ENCODE measurements at places on chromosomes 6 and 20.

DNA sequence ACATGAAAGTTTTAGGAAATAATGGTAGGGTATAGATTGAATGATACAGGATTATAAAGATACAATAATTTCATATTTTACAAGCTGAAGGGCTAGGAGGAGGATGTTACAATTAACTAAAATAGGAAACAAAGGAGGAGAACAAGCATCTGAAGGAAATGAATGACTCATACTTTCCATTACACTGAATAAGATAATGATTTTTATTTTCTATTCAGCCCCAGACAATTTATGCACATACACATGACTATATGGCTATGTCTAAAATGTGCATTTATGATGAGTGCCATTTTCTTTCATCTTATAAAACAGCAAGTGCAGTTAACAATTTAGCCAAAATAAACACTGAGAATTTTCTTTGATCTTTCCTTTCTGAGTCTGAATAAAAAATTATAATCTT lies 994.6 kb upstream of the ADGRB3 start:
- no peak for DNase-seq

DNA sequence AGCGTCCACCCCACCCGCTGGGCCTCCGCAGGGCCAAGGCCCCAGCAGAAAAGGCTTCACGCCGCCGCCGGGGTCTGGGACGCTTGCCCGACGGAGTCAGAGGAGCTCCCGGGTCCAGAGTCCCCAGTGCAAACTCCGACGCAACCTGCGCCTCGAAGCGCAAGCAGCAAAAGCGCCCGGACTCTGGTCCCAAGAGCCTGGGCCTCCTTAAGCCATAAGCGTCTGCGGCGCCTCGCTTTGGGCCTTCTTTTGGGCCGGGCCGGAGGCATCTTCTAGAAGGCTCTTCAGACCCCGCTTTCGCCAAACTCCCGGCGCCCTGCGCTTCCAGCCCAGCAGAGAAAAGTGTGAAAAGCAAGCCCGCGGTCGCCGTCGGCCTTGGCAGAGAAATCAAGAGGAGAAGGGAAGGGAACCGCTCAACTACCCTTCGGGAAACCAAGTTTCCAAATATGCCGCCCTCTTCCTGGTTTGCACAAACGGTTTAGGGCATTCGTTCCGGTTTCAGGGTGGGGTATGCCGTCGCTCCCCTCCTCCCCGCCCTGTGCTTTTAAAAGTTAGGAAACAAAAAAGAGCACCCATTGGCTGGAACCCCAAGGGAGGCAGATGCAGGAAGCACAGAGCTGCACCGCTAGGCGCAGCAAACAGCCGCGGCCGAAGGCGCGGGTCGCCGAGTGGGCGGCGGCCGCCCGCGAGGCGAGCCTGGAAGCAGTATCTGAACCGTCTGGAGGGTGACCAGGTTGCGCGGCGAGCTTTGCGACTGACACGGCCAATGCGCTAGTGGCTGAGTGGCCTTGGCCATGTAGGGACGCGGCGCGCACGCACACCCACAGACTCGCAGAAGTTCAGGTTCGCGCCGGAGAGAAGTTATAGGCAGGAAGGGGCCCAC lies 1.2 kb downstream of the TBX18 start:
- no peak for DNase-seq

- no peak for DNase-seq
Observed at GRCh38 chr6:169984181-169985120, 233.0 kb downstream of the ERMARD start.

DNA sequence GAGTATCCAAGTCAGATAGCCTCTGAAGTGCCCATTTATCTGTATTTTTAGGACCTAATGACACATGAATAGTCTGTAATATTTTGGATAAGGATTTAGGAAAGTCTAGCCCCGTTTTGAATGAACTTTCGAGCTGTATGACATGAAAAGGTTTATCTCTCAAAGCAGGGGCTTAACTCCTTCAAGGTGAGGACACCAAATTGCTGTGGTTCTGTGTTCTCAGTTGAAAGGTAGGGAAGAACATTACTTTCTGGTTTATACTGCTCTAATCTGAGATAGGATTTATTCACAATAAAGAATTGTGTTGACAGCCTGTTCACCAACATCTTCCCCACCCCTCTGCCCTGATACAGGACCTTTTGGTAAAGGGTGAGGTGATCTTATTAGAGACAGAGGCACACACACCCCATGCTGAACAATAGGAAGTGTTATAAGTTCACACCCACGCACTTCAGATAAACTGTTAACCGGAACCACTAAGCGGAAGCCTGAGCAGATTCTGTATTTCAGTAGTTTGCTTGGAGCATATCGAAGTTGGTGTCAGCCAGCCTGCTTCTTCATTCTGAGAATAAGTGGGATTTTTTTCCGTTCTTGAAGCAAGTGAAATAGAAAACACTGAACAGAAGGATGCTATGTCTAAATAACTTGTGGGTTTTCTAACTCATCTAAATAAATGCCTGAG lies 223.3 kb downstream of the TMEM242 start:
- no peak for DNase-seq

DNA sequence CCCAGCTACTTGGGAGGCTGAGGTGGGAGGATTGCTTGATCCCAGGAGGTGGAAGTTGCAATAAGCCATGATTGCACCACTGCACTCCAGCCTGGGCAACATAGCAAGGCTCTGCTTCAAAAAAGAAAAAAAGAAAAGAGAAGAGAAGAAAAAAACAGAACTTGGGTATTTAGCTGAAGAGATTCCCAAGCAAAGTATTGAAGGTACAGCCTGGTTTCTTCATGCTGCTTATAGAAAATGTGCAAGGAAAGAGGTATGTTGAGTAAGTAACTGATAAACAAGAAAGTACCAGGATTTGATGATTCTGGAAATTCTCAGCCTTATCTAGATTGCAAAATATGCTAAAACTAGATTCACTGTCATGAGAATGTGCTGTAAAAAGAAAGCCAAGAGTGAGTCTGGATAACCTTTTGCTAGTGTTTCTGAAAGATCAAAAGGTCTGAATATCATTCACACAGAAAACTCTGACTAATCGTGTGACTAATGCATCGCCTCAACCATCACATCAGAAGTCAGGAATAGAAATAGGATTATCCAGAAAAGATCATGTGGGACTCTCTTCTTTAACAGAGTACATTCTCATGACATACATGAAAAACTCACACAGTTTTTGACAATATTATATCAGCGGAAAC lies 32.4 kb upstream of the NOP56 start:
- no peak for DNase-seq

DNA sequence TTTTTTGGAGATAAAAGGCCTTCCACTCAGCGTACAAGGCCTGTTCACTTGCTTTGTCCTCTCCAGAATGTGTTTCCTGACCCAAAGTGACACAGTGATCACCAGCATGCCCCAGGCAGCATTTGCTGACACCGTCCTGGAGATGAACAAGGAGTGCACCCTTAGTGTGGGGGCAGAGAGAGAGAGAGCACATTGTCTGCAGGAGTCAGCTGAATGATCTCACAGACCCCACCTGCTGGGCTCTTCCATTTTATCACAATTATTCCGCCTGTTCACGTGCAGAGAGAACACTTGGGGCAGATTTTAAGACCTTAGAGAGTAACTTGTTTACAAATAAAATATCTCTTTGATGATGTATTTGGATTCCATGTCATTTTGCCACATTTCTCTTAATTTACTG lies 22.4 kb upstream of the MAS1L start:
- no peak for DNase-seq

DNA sequence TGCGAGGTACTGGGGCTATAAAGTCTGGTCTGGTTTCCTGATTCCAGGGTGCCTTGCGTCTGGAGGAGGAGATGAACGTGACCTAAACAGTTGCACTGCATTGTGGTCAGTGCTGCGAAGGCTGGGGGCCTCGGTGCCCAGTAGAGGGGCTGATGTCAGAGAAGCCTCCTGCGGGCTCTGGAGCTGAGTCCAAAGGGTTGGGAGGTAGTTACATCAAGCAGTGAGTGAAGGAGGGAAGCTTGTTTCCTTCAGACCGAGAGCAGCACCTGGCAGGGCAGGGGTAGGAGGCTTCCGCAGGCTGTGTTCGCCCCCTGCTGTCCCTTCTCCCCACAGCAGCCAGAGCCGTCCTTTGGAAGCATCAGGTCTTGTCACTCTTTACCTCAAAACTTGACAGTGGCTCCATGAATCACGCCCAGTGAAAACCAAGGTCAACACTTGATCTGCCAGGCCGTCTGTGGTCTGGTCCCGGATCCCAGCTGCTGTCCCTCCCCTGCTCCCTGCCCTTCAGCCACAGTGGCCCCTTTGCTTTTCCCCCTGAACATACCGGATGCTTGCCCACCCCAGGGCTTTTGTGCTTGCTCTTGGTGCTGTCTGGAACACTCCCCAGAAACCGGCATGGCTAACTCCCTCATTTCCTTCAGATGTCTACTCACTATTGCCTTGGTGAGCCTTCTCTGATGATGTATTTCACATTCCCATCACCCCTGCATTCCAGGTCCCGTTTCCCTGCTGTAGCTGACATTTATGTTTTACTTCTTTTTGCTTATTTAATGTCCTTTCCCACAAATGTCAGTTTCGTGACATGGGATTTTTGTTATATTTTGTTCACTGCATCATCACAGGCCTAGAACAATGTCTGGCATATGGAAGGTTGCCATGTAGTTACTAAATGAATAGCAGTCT lies 7.0 kb downstream of the DYNLRB1 start:
- DNase-seq = peak; percentile 35

- DNase-seq = no peak
Observed at GRCh38 chr20:63859166-63859699, 2.1 kb upstream of the ABHD16B start.

DNA sequence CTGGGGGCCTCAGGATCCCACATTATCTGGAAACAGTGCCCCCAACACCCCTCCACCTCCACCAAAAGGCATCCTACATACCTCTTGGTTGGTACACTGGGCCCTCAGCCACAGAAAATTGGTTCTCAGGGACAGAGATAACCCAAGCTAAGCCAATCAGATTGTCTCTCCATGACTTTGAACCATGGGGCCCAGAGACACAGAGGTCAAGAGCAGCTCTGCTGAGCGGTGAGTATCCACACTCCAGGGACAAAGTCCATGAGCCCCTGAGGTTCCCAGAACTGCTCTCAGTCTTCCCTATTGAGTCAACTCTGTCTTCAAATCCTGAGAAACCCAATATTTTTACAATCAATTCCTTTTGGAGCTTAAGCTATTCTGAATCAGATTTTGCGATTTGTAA lies 35.3 kb downstream of the COL11A2 start:
- no peak for DNase-seq

- DNase-seq = no peak
Observed at GRCh38 chr6:11224966-11225463, 7.5 kb downstream of the NEDD9 start.

- DNase-seq = no peak
Observed at GRCh38 chr6:129402244-129402643, 307.7 kb downstream of the ARHGAP18 start.

DNA sequence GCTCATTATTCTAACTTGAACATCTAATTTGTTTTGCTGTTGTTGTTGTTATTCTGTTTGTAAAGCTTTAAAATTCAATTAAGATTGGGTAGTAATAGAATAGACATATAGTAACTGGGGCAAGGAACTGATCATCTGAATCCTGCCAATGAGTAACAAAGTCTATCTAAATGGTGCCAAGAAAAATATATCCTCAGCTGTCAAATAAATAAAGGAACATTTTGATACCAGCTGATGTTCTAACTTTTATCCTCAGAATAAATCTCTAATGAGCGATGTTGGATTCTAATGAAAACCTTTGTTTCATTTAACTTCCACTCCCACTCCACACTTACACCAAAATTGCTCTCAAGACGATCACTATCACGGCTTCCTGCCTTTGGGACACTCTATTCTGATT lies 210.9 kb downstream of the TINAG start:
- DNase-seq = peak; percentile 36

- no peak for DNase-seq
Observed at GRCh38 chr20:57960803-57961575, 251.2 kb upstream of the PMEPA1 start.

DNA sequence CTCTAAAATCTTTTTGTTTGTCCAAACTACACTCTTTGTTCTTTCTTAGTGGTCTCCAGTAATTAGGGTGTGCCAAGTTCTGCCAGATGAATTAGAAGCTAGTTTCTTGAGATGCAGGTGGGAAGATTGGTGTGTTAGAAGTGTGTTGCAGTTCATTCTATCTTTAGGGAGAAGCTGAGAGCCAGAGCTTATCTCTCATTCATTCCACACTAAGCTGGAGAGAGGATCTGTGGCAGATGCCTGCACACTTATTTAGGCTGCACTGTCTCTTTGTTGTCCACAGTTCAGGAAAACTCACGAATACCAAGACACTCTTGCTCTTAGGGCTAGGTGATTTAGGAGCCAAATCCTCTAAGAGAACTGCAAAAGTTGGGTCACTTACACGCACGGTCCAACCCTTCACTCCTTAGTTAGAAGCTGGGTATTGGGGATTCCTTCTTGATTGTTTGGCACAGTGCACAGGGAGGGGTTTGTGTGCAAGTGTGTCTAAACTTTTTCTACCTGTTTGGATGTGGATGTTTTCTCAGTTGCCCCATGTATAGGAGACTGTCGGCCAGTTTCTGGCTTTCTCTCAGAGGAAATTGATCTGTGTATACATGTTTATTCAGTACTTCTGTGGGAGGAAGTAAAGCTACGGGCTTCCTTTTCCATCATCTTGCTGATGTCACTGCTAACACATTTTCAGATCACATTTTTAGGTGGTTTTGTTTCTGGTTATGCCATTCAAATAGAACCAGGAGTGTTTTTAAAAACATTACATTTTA lies 49.5 kb downstream of the SMAP1 start:
- DNase-seq = no peak

GRCh38 chr6:165889636-165890403 lies 226.8 kb upstream of the PDE10A start:
- DNase-seq = no peak

DNA sequence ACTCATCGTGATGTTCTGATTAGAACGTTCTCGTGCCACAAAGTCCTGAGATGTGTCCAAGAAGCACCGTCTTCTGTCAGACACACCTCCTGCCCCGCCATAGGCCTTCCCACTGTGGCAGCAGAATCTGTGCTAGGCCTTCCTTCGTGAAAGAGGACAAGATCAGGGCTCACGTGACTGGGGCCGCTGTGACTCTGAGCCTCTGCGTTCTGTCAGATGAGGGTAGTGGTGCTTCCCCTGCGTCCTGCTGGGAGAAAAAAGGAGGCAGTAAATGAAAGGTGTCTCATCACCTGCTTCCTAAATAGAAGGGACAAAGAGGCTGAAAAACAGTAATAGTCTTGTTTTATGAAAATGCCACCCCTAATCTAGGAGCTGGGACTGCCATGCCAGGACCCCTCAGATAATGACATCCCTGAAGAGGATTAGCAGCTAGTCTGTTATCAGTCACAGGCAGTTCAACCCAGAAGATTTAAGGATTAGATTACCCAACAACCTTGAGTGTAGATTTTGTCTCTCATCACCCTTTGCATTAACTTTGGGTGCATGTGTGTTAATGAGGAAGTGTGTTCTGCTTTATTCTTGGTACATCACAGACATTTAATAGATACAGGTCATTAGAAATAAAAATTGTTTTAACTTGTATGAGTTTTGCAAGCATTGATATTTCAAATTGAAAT lies 4.1 kb downstream of the DNAJC5 start:
- DNase-seq = no peak

DNA sequence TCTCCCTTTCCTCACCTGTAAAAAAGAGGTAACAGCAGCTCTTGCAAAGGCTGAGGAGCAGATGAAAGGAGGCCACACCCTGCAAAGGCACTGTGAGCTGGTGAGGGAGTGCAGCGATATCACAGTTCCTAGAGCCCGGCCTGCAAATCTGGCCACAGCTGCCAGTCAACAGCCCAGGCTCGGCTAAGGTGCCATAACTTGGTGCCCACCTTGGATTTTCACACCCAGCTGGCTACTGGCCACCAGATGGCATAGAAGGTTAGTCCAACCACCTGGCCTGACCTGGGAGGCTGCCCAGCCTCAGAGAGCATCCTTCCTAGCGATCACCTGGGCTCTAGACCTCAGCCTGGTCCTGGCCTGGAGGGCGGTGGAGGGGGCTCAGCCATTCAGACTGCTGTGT lies 46.8 kb downstream of the KCNB1 start:
- DNase-seq = no peak

GRCh38 chr6:157981395-157982101 lies at the start of gene SYNJ2:
Gene SYNJ2, plus strand, starts transcription at chr6:157981863. Its CDS starts 99 bp downstream, at chr6:157981962.
- no peak for DNase-seq
